Activated gamma-delta T cell (primary cell): ENCODE measurements at places on chromosomes 5 and 9.

DNA sequence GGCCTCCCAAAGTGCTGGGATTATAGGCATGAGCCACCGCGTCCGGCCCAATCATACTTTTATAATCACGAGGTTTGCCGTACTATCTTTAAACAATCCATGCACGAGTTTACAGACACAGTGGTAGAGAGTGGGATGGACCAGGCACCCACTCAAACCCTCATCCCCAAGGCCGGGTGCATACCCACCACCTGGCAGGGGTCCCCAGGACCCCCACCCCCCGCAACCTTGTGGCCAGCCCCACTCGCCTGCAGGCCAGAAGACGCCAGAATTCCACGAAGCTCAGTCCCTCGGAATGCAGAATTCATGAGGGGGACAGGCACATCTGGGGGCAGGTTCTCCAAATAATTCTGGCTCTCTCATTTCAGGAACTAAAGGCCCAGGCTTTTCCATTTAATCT lies 17.1 kb downstream of the NACC2 start:
- no peak for DNase-seq

DNA sequence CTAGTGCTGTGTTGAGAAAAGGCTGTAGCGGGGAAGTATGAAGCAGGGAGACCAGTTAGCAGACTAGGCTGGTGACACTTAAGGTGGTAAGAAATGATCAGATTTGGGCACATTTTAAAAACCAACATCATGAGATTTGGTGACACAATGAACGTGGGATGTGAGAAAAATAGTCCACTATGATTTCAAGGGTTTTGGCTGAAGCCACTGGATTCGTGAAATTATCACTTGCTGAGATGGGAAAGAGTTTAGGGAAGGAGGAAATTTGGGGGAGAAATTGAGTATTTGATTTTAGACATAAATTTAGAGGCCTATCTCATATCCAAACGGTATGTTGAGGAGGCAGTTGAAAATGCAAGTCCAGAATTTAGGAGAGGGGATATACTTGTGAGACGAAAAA lies 23.1 kb downstream of the SKP2 start:
- DNase-seq = no peak

DNA sequence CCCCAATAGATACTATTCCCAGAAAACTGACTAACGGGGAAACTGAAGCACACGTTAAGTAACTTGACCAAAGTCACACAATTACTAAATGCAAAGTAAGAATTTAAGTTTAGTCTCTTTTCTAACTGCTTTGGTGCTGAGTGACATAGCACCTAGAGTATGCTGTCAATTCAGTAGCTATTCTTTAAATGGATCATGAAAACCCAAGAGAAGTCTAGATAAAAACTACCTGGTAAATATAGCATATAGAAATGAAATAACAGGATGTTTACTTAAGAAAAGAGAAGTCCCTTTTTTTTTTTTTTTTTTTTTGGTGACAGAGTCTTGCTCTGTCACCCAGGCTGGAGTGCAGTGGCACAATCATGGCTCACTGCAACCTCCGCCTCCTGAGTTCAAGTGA lies 129.2 kb downstream of the PDE4D start:
- DNase-seq = no peak

DNA sequence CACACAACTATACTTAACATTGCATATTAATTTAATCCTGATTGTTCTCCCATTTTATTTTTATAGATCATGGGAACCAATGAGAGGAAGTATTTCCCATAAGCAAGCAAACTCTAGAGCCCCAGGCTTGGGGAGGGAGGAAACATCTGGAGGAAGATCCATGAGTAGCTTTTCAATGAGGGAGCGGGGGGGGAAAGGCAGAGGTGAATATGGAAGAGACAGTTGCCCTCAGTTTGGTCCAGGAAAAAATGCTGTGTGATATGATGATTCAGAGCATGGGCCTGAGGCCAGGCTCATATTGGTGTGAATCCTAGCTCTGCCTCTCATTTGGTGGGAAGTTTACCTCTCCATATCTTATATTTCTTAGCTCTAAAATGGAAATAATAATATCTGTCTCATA lies 42.2 kb upstream of the ALDOB start:
- DNase-seq = no peak

GRCh38 chr5:88930335-88930734 lies 47.4 kb upstream of the MEF2C start:
- no peak for DNase-seq

- DNase-seq = no peak
Measured at GRCh38 chr5:159504106-159504856, 174.0 kb upstream of the IL12B start.

- no peak for DNase-seq
Measured at GRCh38 chr9:97394881-97395280, 17.0 kb upstream of the TDRD7 start.

- DNase-seq = no peak
Measured at GRCh38 chr9:103902263-103902662, 191.8 kb upstream of the SMC2 start.

DNA sequence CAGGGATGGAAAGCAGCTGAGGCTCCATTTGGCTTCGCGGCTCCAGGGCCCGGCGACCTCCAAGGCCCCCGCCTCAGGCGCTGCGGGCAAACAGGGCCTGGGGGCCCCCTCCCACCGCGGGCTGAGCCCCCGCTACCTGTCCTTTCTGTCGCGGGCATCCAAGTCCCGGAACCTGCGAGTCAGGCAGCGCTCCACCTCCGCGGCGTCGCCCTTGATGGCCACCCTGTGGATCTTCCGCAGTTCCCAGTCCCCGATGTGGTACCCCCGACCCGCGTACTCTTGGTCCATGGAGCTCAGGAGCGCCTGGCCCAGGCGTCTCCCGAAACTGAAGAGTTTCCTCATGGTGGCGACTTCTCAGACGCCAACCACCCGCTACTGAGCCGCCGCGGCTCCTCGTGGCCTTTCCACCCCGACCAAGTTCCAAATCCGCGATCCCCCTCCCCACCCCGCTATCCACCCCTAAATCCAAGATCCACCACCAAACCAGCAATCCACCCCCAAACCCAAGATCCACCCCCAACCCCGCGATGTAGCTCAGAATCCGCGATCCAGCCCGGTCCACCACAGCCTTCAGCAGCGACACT lies 86.5 kb upstream of the CCDC180 start:
- DNase-seq = no peak

- no peak for DNase-seq
Measured at GRCh38 chr5:71533615-71534014, 53.5 kb upstream of the MCCC2 start.

GRCh38 chr5:142222866-142223558 lies 101.8 kb downstream of the SPRY4 start:
- no peak for DNase-seq

GRCh38 chr9:129626625-129627284 lies 792 bp downstream of the NTMT1 start:
- no peak for DNase-seq
